Activated CD4-positive, alpha-beta T cell treated with anti-CD3 and anti-CD28 coated beads for 36 hours (primary cell): ENCODE measurements at places on chromosomes 4 and X. TPM values are rescaled to one million over a fixed set of nuclear protein-coding genes. Genes with fewer than 3 reads are reported as not detected.

Gene SEC31A
- total RNA-seq, result 80.3 TPM

GRCh38 chrX:17529151-17529745 lies 154.2 kb downstream of the NHS start:
- no peak for DNase-seq

GRCh38 chr4:48963042-48963679 lies 22.9 kb upstream of the CWH43 start:
- peak; percentile 86 for DNase-seq

DNA sequence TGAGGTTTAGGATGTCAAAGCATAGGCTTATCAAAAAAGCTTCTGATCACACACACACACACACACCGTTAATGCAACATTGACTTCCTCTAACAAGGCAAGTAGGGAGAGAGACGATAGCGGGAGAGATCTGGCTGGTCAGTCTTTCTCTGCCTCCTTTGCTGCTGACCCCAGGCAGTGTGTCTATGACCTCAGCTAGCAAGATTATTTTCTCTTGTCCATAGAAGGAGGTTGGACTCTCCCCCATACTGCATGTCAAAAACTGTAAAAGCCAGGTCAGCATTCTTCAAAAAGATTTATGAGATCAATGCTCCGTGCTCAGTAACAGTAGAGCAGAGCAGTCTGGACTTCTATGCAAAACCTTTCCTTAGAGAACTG lies 63.5 kb upstream of the PGM2 start:
- DNase-seq, result no peak

- DNase-seq, result no peak
Observed at GRCh38 chr4:183924362-183925044, 19.4 kb downstream of the STOX2 start.

GRCh38 chr4:174422893-174423256 lies 99.4 kb downstream of the HPGD start:
- DNase-seq, result no peak

Gene EXOC1
- total RNA-seq, result 19.1 TPM

Gene USP17L27
- total RNA-seq, result not detected
